Islet precursor cell (in vitro differentiated cells): ENCODE measurements at places on chromosomes 4 and X.
A peak's percentile ranks its signal among the peaks of the same experiment; 100 is the strongest.

GRCh38 chr4:86496094-86497080 is 97.7 kb upstream of the PTPN13 start:
- DNase-seq = no peak

DNA sequence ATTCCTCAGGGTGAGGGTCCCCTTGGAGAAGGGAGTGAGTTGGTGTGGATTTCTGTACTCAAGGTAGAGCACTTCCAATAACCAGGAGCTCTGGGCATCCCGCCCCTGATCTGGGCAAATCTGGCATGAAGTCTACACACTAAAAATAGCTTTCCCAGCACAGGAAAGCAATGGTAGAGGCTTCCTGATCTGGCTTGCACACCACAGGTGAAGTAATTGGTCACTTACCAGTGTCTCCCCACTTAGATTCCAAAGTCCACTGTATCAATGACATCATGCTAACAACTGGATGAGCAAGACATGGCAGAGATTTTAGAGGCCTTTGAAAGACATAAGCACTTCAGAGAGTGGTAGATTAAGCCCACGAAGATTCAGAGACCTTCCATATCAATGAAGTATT is 17.8 kb upstream of the IDS start:
- peak; percentile 39 for DNase-seq

DNA sequence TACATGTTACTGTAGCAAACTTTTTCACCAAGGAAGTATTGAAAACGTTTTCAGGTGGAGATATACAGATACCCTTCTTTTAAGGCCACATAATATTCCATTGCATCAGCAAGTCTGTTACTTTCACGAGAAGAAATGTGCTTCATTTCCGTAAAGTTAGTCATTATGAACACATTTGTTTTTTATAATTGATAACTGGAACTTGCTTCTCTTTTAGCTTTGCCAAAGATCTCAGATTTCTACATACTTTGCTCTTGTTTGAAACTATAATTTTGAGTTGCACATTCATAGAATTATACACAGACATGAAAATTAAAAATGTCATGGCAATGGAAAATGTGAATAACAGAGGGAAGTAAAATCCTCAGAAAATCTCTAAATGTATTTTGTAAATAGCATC is 128.7 kb upstream of the GIMD1 start:
- DNase-seq = no peak

- no peak for DNase-seq
These were observed 333.9 kb upstream of the FSTL5 start for GRCh38 chr4:162497564-162498167.

GRCh38 chr4:61786211-61786610 is 586.1 kb downstream of the ADGRL3 start:
- no peak for DNase-seq

DNA sequence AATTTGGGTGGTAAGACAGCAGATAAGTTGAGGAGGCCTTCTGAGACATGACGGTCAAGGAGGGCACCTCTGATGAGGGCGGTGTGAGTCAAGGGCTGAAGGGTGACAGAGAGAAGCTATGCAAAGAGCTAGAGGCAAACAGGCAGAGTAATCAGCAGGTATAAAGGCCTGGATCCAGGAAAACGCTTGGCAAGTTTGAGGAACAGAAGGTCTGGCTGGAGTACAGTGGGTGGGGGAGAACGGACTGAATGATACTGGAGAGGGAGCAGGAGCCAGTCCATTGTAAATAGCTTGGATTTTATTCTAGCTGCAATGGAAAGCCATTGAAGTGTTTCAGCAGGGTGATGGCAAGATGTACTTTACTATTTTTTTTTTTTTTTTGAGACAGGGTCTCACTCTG is 39.3 kb downstream of the RAB33B start:
- DNase-seq = no peak

DNA sequence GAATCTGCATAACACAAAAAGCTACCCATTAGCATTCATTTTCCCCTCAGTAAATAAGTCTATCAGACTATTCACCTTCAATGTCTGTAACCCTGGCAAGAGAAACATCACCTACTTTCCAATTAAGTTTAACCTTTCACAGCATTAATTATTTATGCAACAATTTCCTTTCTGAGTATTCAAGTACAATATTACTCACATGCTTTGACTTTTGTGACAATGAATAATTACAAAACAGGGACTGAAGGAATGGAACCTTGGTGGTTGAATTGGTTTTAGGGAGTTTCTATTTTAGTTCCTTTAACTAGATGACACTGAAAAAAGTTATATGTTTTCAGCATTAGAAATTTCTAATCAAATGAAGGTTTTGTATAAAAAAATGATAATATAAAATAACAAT is 932.3 kb upstream of the EPHA5 start:
- no peak for DNase-seq

GRCh38 chr4:85967872-85968271 is 392.0 kb downstream of the MAPK10 start:
- no peak for DNase-seq

DNA sequence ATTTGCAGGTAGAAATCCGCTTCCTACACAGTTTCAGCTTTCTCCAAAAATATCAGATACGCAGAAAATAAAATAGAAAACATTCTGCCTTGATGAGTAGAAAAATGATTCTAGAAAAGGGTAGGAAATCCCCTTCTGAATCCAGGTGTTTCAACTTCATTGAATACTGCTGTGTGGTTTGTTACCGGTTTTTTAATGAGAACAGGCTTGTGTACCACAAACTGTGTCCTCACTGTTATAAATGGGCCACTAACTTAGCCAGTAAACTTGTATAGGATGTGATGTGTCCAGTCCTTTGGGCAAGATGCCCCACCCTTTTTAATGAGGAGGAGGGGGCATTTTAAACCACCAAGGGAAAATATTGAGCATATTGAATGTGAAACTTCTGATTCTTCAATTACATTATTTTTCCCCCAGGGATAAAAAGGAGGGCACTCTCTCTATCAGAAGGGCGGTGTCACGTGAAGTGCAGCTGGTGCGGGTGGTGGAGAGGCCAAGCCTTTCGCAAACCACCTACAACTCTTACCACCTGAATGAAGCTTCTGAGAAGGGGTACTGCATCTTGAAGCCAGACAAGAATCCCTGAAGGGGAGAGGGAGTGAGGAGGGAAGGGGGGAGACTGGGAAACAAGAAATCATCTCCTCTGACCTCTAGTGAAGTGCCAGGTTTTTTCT is 4.5 kb downstream of the CXXC4 start:
- peak; percentile 51 for DNase-seq
